ENCODE measurements at places on chromosomes 12 and 14.

DNA sequence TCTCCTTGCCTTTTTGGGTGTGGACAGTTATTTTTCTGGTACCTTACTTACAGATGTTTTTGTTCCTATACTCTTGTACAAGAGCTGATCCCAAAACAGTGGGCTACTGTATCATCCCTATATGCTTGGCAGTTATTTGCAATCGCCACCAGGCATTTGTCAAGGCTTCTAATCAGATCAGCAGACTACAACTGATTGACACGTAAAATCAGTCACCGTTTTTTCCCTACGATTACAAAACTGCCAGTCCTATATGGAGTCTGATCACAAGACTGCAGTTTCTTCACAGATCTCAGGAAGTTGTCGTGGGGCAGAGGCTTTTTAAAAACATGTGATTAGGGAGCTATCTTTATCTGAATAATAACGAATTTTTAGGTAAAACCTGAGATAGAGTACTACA, 1.3 kb downstream of the LYSET start:
- no peak for DNase-seq

GRCh38 chr14:104800015-104800770, 708 bp upstream of the ZBTB42 start:
- DNase-seq: peak; percentile 66

GRCh38 chr14:90732139-90732538, 84.1 kb downstream of the TTC7B start:
- no peak for DNase-seq

DNA sequence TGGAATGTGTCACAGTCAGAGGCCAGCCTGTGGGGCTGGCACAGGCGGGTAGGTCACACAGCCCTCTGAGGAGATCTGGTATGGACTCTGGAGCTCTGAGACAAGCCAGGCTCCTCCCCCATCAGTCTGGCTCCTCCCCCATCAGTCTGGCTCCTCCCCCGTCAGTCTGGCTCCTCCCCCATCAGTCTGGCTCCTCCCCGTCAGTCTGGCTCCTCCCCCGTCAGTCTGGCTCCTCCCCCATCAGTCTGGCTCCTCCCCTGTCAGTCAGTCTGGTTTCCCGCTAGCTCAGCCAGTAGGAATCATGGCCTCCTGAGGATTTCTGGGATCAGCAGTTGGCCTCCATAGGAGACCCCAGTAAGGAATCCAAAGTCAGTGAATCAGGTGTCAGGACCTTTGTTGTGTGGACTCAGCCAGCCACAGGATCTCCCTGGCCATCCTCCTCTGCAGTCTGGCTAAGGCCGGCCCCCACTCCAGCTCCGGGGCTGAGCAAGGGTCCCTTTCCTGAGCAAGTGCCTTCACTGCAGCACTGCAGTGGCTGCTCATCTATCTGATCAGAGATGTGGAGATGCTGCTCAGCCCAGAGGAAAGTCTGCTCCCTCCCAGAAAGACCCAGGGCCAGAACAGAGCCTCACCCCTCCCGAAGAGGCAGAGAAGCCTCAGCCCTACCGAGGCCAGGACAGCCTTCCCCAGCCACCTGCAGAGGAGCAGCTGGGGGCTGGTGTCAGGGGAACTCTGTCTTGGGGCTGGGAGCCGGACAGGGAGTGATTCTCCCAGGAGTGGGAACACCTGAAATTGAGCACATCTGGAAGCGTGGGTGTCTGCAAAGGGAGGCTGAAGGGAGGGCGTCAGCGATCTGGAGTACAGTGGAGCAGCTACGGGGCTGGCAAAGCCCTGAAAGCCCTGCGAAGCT, 35.7 kb downstream of the IQSEC3 start:
- DNase-seq: no peak

- no peak for DNase-seq
These were observed 87.9 kb upstream of the MDGA2 start for GRCh38 chr14:47763188-47763854.

DNA sequence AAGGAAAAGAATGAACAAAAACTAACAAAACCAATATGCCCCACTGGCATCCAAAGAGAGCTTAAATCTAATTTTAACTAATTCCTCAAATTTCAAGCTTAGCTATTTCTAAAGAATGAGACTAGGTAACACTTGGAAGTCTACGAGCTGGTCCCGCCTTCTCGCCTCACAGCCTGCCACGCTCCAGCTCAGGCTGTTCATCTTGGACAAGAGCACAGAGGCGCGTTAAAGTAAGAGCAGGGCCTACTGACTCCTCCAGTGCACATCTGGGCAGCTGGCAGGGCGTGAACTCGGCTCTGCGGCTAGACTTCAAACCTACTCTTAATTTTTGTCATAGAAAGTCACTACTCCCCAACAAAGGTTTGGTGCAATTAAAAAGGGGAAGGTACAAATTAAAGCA, 64.6 kb downstream of the DICER1 start:
- no peak for DNase-seq

- no peak for DNase-seq
These were observed 62.3 kb downstream of the BEGAIN start for GRCh38 chr14:100524933-100525243.

- DNase-seq: no peak
These were observed 15.5 kb upstream of the ETV6 start for GRCh38 chr12:11633968-11634367.

- DNase-seq: no peak
These were observed 272.1 kb downstream of the CEP128 start for GRCh38 chr14:80669426-80669825.

DNA sequence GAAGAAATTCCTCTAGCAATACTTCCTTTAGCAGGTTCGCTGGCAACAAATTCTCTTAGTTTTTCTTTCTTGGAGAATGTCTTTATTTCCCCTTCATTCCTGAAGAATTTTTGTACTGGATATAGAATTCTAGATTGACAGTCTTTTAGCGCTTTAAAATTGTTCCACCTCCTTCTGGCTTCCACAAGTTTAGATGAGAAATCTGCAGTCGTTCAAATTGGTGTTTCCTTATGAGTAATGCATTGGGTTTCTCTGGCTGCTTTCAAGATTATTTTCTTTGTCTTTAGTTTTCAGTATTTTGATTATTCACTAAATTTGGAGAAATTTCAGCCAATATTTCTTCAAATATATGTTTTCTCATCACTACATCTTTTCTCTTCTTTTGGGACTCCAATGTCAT, 33.3 kb upstream of the FGF6 start:
- DNase-seq: no peak

- no peak for DNase-seq
These were observed 1.5 kb downstream of the RILPL1 start for GRCh38 chr12:123532019-123532418.

DNA sequence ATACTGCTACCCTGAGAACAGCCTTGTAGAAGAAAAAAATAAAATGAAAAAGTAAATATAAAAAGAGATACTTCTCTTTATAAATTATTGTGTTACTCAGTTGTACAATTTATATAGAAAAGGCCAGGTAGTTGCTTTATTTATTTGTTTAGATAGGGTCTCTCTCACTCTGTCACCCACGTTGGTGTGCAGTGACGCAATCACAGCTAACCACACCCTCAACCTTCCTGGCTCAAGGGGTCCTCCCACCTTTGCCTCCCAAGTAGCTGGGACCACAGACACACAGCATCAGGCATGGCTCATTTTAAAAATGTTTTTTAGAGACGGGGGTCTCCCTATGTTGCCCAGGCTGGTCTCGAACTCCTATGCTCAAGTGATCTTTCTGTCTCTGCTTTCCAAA, 175.4 kb upstream of the PZP start:
- DNase-seq: no peak

- no peak for DNase-seq
These were observed 222.9 kb upstream of the SLC16A7 start for GRCh38 chr12:59372956-59373355.

DNA sequence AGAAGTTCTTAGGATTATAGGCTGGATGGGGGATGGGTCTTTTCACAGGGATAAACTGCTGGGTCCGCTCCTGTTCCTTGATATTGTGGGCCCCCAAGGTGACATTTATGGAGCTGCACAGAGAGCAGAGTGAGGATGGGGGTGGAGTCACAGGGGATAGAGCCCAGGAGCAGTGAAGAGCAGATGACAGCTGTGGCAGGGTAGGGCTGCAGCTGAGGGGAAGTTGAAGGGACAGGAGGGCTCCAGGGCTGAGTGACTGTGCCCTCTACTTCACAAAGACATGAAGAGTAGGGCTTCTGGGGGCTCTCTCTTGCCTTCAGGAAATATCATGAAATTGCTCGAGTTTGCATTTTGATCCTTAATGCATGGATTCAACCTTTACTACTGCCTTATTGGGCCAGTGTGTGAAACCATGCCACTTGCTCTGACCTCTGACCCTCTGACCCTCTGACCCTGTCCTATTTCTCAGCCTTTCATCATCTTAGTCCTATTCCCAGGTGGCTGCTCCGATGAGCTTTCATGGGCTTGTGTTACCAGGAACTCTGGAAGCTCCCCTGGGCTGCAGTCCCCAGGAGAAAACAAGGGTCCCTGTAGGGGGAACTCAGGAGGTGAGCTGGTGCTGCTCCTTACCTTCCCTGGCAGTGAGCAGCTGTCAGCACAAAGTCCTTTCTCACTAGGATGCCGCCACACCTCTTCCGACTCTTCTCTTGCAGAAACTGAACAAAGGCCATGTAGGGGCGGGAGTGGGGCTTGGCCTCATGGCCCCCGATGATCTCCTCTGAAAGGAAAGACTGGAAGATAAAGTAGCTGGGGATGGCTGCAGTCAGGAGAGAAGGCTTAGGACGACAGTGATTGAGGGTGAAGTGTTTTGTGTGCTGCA, 1.6 kb downstream of the GZMH start:
- DNase-seq: no peak

GRCh38 chr12:111010061-111010460, 89.7 kb upstream of the MYL2 start:
- no peak for DNase-seq

DNA sequence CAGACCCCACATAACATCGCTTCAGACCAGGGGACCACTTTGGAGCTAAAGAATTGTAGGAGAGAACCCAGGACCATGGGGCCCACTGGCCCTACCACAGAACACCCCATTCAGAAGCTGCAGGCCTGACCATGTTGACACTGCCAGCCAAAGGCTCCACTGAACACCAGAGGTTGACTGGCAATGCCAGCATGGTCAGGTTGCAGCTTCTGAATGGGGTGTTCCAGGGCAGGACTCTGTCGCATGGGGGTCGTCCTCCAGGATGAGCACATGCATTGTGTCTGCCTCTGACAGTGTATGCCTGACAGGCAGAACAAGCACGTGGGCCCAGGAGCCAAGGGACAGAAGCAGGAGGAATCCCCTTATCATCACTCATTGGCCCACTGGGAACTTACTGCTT, 34.1 kb downstream of the DIO3 start:
- no peak for DNase-seq

DNA sequence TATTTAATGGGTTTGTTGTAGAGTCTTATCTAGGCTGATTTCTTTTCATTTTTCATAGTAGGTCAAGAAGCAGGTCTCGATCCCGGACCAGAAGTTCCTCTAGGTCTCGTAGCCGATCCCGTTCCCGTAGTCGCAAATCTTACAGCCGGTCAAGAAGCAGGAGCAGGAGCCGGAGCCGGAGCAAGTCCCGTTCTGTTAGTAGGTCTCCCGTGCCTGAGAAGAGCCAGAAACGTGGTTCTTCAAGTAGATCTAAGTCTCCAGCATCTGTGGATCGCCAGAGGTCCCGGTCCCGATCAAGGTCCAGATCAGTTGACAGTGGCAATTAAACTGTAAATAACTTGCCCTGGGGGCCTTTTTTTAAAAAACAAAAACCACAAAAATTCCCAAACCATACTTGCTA, 4.2 kb downstream of the SRSF5 start:
- DNase-seq: no peak

GRCh38 chr14:31261859-31262731, 54.5 kb upstream of the HECTD1 start:
- DNase-seq: no peak

Data from stimulated activated CD8-positive, alpha-beta memory T cell treated with anti-CD3 and anti-CD28 coated beads, Interleukin-2, amount 100 ng/mL, for 48 hours (primary cell).